PC-9 (cell line): ENCODE measurements at places on chromosomes 6 and 20.

DNA sequence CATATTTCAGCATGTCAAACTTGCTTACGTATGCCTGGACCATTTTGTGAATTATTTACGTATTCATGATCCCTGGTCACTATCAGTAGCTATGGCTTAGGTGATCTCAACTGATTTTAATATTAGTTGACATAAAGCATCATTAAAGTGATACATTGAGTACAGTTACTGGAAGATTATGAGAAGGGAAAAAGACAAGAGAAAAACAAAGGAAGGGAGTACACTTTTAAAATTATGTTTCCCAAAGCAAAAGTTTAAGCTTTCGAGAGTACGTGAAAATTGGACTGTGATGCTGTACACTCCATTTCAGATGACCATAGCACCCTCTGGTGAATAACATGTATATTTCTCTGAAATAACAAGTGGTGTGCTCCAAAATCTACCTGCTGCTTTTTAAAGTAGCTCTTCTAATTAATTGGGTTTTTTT lies 215.0 kb upstream of the HSF2 start:
- no peak for DNase-seq

DNA sequence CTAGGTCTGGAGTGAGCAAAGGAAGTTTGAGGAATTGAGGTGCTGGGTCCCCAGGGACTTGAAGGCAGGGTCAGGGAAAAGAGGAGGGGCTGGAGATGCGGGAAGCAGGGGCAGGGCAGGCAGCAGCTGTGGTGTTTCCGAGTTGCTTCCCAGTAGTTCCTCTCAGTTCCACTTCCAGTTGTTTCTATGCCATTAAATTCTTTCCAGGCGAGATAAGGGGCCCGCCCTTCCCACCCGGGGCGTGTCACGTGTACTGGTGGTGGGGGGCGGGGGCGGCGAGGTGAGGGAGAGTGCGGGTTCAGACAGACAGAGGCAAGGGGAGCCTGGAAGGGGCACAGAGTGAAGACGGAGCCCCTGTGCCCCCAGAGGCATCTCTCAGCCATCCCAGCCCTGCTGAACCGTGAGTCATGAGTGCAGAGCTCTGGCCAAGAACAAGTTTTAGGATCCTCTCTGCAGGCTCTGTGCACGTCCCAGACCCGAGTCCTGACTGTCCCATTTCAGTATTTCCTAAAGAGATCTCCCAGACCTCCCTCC lies 977 bp downstream of the TNXB start:
- no peak for DNase-seq

DNA sequence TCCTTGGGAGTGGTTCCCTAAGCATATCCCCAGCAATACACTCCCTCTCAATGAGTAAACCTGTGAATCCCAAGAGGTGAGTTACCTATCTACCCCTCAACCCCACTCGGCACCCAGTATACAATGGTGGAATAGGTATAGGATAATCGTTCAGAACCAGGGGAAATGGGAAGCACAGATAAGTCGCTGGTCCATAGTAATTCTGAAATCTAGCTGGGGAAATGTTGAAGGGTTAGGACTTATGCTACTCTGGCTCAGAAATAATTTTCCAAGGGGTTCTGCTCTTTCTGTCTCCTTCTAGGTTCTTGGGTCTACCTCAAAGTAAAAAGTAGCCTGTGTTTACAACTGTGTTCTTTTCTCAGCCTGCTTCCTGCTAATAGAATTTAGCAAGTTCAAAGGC lies 62.3 kb upstream of the NNAT start:
- no peak for DNase-seq

- no peak for DNase-seq
Measured at GRCh38 chr20:16514140-16514539, 59.1 kb downstream of the KIF16B start.

DNA sequence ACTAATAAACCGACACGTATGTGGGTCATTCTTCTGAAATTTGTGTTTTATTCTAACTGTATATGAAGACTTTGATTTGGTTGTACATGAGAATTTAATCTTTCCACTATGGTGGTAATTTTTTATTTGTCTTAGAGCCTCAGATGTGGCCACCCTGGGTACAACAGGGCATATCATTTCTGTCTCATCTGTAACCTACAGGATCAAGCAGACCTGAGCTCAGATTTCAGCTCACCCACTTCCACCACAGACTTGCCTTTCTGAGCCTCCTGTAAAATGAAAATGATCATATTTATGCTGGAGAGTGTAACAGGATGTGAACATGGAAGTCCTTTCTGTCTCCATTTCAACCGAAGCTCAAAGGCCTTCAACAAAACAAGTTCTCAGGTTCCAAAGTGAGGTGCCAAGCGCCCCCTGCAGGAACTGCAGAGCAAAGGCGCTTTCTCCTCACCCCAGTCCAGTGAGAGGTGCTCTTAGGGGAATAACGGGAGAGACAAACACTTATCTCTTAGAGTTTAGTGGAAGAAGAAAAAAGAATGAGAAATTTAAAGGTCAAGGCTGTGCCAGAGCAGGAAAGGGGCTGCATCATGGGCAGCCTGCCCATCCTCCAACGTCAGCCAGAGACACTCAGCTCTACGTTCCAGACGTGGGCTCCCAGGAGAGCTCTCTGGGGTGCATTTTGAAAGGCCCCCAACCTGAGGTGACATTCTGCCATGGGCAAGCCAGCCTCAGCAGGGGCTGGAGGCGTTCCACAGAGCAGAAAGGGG lies 23.0 kb upstream of the CD24 start:
- peak; percentile 57 for DNase-seq

GRCh38 chr6:142395266-142395665 lies 93.5 kb downstream of the ADGRG6 start:
- no peak for DNase-seq

- no peak for DNase-seq
Measured at GRCh38 chr20:50924261-50924920, 6.8 kb downstream of the ADNP start.

DNA sequence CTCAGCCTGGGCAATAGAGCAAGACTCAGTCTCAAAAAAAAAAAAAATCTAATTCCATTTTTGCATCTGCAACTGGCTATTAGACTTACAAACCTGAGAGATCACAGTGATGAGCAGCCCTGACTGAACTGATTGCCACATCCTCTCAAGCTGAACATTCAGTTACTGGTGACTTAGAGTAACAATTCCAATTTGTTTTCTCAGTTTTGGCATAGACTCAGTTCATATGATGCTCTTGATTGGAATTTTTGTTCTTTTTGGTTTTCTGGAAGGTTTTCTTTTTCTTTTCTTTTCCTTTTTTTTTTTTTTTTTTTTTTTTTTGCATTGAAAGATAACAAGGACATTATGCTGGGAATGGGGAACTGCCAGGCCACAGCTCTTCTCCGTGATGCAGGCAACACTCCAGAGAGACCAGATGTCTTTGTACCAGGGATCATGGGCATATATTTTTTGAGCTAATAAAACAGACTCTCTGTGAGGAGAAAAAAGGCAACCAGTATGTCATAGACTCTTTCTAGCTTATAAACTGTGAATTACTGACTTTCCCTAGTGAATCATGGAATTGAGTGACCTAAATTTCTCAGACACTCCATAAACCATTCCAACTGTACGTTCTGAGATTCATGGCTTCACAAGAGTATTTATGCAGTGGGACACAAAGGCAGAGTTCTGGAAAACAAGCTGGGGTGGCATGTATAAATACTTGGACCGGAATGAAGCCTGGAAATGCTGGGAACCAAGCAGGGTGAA lies 86.0 kb upstream of the SLC2A12 start:
- DNase-seq = no peak

- DNase-seq = no peak
Measured at GRCh38 chr20:13852306-13852705, 67.5 kb downstream of the NDUFAF5 start.

GRCh38 chr20:37364013-37364926 lies 18.3 kb downstream of the SRC start:
- DNase-seq = no peak

- no peak for DNase-seq
Measured at GRCh38 chr20:14790771-14791620, 453.6 kb upstream of the FLRT3 start.

DNA sequence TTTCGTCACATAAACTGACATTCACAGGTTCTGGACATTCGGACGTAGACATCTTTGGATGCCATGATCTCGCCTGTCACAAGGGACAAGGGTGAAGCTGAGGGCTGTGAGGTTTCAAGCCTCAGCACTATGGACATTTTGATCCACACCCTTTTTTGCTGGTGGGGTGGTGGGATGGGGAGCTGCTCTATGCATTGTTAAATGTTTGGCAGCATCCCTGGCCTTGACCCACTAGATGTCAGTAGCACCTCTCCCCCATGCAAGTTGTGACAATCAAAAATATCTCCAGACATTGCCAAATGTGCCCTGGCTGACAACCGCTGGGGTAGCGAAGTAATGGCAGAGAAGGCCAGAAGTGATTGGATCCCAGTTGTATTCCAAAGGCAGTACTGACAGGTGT lies 229.4 kb downstream of the TSHZ2 start:
- DNase-seq = no peak

DNA sequence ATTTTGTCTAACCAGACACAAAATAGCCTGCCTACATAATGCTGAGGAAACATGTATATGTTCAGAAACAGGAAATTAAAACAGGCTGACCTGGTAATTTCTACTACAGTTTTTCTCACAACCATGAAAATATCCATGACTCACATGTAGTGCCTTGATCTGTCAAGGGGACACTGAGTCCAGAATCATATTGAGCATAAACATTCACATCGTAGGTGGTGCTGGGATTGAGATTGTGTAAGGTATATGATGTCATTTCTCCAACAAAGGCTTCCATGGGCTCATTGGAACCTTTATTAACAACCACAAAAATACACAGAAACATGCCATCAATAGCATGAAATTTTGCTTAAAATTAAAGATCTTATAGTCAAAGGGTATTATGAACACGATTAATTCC lies 80.9 kb downstream of the COL12A1 start:
- no peak for DNase-seq
